NCI-H1092 treated with DMSO at 0.1 percent for 48 hours (cell line): ENCODE measurements at places on chromosomes 11 and 22.

- no peak for DNase-seq
Measured at GRCh38 chr11:28517621-28518020, 409.4 kb downstream of the METTL15 start.

DNA sequence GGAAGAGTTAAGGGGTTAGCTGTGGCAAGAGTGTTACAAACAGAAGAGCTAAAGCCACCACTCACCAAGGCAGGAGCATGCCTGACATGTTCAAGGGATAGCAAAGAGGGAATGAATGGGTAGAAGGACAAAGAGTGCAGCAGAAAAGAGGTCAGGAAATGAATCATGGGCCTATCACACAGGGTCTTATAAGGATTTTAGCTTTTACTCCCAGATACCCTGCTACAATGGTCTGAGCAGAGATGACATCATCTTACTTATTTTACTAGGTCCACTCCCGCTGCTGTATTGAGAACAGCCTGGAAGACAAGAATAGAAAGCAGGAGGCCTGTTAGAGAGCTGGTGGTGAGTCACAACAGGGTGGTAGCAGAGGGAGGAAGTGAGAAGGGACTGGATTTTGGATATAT is 9.8 kb downstream of the TRAF6 start:
- no peak for DNase-seq

GRCh38 chr11:12245091-12245490 is 132.3 kb upstream of the PARVA start:
- no peak for DNase-seq

- DNase-seq = no peak
Measured at GRCh38 chr11:79739591-79739990, 298.8 kb upstream of the TENM4 start.

DNA sequence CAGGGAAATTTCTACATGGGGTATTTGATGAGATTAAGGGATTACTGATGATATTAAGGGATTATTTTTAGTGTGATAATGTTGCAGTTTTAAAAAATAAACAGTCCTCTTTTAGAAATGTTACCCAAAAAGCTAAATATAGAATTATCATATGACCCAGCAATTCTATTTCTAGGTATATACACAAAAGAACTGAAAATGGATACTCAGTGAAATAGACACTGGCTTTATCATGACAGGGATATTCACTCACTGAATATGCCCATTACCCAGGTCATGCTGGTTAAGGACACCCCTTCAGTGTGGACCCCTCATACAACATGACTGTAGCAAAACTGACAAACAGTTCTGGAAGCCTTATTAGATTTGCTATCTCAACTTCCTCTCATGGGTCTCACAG is 27.8 kb downstream of the USP28 start:
- DNase-seq = no peak

DNA sequence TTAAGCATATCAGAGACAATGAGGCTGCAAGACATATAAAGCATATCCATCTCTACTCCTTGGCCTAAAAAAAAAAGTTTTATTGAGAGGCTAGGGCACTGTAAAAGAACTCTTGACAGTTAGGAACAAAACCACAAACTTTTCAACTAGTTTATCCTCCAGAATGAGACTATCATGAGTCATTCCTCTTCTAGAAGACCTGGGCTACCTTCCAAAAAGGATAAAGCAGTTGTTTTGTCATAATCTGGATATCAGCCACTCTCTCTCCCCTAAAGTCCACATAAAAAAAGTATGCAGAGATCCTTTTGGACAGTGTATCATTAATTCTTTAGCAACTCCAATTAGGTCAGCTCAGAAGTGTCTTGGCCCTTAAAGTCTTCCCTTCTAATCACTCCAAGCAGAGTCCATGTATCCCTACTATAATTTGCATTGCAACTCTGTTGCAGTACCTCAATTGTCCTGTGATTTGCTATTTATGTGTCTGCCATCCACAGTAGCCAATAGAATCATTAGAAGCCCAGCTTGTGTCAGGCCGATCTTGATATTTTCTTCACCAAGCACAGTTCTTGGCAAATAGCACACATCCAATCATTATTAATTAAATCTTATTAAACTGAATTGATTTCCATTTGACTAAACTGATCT is 10.4 kb downstream of the OR51T1 start:
- DNase-seq = no peak
